Activated CD4-positive, alpha-beta memory T cell treated with anti-CD3 and anti-CD28 coated beads, Interleukin-2, amount 10 ng/mL, durations not matched to agents 7 days and 5 days (primary cell): ENCODE measurements at places on chromosomes 1 and 21. TPM values are rescaled to one million over a fixed set of nuclear protein-coding genes. Genes with fewer than 3 reads are reported as not detected.
A peak's percentile ranks its signal among the peaks of the same experiment; 100 is the strongest.

Gene PRKAA2
- not detected for total RNA-seq

DNA sequence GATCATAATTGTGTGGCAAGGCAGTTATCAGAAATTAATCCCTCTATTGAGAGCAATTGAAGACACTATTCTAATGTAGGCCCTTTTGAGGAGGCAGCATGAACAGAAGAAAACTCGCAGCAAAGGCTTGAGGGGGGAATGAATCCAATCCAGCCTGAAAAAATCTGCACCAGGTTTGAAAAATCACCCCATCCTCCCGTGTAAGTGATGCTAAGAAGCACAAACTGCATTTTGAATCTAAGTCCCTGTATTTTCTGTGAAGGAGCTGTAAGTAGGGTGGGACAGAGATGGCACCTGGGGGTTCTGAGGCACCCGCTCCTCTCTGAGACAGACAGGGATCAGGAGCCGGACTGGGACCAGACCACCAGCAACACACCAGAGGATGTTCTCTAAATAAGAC, at the start of gene CRB1:
TSS of gene CRB1 (plus strand) at position 241 of the 400 bp plus-strand sequence. CDS start 161 bp downstream, outside the sequence.
- H3K27ac ChIP-seq = no peak within 1 kb of the TSS
- H3K4me3 ChIP-seq = no peak within 1 kb of the TSS
- peaks cover 3% of the 10 kb centered on the region for H3K27me3 ChIP-seq
- H3K4me1 ChIP-seq = no peaks in the 10 kb centered on the region
- DNase-seq = no peak
- no peaks in the 10 kb centered on the region for H3K36me3 ChIP-seq

- peaks cover 26% of the 10 kb centered on the region for H3K27me3 ChIP-seq
- H3K4me1 ChIP-seq = no peaks in the 10 kb centered on the region
- H3K36me3 ChIP-seq = no peaks in the 10 kb centered on the region
- no peak for DNase-seq
- H3K27ac ChIP-seq = no peak overlapping the region
- no peak overlapping the region for H3K4me3 ChIP-seq
These were observed 5.9 kb upstream of the MYOM3 start for GRCh38 chr1:24117722-24118409.

- H3K36me3 ChIP-seq = peaks cover 31% of the 10 kb centered on the region
- no peaks in the 10 kb centered on the region for H3K27me3 ChIP-seq
- no peak overlapping the region for H3K4me3 ChIP-seq
- no peak for DNase-seq
- H3K27ac ChIP-seq = no peak overlapping the region
These were observed 30.0 kb downstream of the ZBTB17 start for GRCh38 chr1:15945832-15946448.

DNA sequence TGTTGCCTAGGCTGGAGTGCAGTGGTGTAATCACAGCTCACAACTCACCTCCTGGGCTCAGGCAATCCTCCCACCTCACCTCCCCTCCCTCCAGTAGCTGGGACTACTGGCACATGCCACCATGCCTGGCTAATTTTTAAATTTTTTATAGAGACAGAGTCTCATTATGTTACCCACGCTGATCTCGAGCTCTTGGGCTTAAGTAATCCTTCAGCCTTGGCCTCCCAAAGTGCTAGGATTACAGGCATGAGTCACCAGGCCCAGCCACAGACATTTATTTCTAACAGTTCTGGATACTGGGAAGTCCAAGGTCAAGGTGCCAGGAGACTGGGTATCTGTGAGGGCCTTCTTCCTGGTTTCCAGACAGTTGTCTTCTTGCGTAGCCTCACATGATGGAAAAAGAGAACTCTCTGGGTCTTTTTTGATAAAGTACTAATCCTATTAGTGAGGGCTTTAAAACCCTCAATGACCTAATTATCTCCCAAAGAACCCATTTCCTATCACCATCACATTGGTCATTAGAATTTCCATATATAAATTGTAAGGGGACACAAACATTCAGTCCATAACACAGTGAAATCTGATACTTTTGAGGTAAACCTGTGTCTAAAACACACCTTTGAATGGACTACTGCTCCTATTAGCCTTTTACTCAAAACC, 67.9 kb downstream of the PHACTR4 start:
- H3K27ac ChIP-seq = no peak overlapping the region
- H3K4me1 ChIP-seq = peaks cover 16% of the 10 kb centered on the region

GRCh38 chr21:32412162-32413014, at the start of gene EVA1C:
TSS of gene EVA1C (plus strand) at chr21:32412706. CDS start at chr21:32412854, 148 bp downstream.
- peak within 1 kb of the TSS; percentile 93 for H3K4me3 ChIP-seq
- H3K4me1 ChIP-seq = peaks cover 30% of the 10 kb centered on the region
- peak; percentile 59 for DNase-seq
- H3K27ac ChIP-seq = peak within 1 kb of the TSS; percentile 80
